ENCODE measurements at places on chromosomes 4 and X.

- no peak for DNase-seq
These were observed 420.6 kb downstream of the SPRY1 start for GRCh38 chr4:123817025-123817688.

- no peak for DNase-seq
These were observed 15.5 kb downstream of the SPRY1 start for GRCh38 chr4:123412091-123412505.

- DNase-seq: no peak
These were observed 96.5 kb upstream of the PACRGL start for GRCh38 chr4:20603671-20604313.

- no peak for DNase-seq
These were observed 27.6 kb downstream of the RHOH start for GRCh38 chr4:40224432-40224831.

GRCh38 chr4:178611062-178611461, 1168.8 kb upstream of the AGA start:
- DNase-seq: no peak

DNA sequence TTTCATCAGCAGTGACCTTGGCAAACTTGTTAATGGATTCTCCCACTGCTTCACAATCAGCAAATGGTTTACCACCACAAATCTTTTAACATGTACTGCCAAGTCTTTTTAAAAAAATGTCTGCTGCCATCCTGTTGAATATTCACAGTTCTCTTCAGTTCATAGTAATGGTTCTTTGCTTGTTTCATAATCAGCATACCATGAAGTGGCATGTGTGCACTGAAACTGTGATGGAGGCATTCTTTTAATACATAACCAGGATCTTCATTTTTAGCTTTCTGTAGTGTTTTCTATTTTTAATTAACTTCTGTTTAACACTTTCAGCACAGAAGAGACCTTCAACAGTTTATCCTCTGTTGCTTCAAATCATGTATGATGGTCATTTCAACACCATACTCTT, 230.1 kb upstream of the ARSJ start:
- DNase-seq: no peak

DNA sequence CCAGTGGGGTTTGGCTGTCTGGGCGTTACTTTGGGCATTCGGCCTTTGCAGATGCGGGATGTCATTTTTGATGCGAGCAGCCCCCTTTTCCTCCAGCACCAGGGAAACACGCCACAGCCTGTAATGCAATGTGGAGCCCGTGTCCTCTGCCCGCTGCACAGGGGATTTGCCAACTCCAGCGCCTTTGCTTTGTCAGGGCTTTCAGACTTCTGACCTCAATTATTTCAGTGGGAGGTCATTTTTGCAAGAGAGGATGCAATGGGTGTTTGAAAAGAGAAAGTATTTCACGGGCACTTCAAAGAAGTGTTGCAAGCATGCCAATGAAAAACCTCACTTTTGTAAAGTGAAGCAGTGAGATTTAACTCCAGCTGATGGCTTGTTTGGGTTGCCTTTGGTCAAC, 11.5 kb downstream of the CLCN4 start:
- DNase-seq: no peak

DNA sequence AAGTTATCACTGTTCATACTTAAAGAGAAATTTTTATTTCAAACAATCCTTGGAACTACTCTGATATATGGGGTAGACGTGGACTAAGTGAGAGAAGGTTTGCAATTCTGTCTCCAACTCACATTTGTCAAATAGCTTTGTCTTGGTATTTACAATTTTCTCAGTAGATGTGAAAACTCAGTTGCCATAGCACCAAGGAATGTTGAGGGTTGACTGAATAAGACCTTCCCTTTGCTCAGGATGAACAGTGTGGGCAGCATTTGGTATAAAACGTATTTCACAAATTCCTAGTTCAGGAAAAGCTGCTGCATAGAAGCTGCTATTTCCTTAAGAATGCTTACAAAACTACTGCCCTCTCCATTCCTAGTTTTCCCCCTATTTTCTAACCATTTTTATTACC, 399.5 kb downstream of the NKX6-1 start:
- no peak for DNase-seq

GRCh38 chr4:174669270-174669669, 147.0 kb upstream of the HPGD start:
- DNase-seq: no peak

DNA sequence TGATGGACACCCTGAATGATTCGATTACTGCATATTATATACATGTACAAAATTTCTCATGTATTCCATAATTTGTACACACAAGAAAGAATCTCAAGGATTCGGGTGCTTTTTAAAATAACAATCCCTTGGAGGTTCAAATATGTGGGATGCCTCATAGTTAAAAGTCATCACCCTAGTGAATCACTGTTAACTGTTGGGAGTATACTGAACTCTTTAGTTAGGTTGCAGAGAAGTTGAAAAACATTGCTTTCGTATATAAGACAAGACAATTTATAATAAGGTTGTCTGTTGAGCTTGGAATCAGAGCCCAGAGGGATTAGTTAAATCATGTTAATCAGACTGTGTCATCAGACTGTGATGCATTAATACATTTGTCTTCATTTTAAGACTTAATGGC, 15.6 kb downstream of the DCK start:
- no peak for DNase-seq

GRCh38 chr4:36283912-36284465, 2.6 kb downstream of the DTHD1 start:
- no peak for DNase-seq

DNA sequence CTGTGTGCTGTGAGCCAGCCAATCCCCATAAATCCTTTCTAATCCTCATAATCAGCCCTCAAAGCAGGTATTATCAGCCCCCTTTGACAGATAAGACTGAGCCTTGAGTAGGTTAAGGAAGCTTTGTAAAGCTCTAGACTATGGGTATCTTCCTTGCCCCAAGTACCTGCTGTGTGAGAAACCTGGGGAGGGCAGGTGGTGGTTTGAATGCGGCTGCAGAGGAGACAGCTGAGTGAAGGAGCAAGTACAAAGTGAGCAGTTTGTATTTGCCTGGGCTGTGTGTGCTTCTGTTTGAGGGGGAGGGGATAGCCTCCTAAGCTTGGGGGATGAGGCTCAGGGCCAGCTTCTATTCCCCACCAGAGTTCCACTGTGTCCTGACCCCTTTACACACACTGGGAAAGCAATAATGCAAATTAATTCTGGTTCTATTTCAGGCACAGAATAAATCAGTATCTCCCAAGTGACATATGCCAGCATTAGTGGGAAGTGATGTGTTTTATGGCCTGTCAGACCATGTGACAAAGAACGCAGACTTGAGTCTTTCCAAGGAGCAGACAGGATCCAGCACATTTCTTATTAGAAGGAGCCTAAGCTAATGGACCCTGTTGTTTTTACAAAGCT, 63.5 kb downstream of the EVC start:
- no peak for DNase-seq

GRCh38 chrX:3811331-3812311, 98.2 kb upstream of the PRKX start:
- no peak for DNase-seq

DNA sequence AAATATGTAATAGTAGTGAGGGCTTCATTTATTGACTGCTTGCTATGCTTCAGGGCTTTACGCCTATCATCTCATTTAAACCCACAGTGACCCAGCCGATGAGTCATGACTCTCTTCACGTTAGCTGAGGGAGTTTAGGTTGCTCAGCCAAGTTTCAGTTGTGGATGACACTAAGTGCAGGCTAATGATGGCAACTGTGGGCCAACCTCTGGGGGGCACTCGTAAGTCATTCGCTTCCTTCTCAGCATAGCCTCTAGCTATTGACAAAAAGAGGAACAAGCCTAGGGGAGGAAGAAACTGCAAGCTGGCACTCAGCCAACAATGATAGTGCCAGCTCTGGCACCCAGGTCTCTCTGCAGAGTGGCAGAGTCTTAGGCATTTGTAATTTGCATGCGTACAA, 325.0 kb downstream of the ARHGAP10 start:
- peak; percentile 45 for DNase-seq

GRCh38 chr4:25991340-25991739, 77.3 kb downstream of the SMIM20 start:
- no peak for DNase-seq

DNA sequence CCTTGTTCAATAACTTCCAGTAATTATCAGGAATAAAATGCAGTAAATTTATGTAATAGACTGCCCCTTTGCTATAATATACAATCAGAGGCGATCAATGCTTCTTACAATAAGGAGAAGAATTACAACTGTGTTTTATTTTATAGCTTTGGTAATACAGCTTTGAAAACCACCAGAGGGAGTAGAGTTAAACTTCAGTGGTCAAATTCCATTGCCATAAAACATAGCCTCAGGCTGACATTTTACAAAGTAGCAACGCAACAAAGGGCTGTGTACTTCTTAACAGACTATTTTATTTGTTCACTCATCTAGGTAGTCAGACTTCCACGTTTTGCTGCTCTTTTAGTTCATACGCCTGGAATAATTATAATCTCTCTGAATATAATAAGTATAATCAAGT, 58.5 kb downstream of the TEX13C start:
- DNase-seq: no peak

DNA sequence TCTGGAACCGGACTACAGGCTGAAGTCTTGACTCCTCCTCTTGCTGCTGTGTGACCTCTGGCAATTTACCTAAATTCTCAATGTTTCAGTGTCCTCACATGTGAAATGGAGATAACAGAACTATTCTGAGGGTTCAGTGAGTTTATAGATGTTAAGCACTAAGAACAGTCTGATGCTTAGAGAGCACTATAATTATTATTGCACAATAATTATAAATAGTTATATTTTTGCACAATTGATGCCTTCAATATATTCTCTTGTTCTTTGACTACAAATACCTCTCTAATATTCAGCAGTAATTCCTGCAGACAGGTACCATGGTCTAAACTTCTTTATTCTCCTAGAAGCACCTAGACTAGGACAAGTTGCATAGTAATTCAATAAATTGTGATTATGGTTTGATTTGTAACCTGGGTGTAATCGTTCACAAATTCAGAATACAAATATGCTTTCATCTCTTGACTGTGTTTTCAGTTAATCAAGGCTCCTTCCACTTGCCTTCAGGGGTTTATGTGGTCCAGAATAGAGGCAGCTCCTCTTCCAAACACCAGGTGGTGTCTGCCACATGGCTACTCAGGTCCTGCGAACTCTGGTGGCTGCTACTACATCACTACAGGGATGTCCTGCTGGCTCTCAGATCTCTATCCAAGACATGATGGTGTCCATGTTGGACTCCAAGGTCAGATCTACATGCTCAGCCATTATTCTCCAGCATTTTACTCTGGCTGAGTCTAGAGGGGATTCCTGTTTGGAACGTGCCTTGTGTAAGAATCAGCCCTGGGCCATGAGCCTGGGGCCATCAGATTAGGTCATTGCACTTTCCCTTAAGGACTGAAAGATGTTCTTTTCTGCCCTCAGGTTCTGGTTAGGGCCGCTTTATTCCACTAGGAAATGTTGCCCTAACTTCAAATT, 103.4 kb downstream of the QRFPR start:
- no peak for DNase-seq

GRCh38 chr4:120589787-120590186, 332.7 kb downstream of the PRDM5 start:
- DNase-seq: no peak

- DNase-seq: no peak
These were observed 18.0 kb upstream of the MND1 start for GRCh38 chr4:153326513-153326912.

DNA sequence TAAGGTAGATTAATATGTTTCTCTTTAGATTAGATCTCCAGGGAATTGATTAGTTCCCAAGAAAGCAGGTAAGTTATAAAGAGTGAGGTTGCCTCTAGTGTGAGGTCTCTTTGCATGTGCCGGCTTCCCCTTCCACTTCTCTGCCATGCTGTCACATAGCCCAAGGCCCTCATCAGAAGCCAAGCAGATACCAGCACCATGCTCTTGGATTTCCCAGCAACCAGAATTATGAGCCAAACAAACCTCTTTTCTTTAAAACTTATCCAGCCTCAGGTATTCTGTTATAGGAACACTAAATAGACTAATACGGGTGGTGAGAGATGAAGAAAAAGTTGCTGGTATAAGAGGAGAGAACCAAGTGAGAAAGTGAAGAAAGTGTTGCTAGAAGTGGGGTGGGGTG, 15.1 kb downstream of the ANKRD50 start:
- DNase-seq: no peak

DNA sequence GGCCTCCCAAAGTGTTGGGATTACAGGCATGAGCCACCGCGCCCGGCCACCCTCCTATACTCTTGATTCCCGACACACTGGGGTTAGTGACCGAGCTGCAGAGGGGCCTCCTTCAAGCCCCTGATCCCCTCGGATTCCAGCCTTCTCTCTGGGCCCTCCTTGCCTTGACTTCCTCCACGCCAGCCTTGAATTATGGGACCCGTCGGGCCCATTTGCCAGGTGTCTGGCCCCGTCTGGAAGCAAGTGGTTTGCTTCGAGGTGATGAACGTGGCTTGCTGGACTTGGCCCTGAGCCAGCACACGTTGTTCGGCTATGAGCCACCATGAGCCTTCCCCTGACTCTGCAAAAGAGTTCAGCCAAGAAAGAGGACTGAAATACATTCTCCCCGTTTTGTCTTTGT, 37.4 kb upstream of the GRPEL1 start:
- DNase-seq: no peak
